ENCODE measurements at places on chromosomes 6 and 20. TPM values are rescaled to one million over a fixed set of nuclear protein-coding genes. Genes with fewer than 3 reads are reported as not detected.

DNAH8 gene
- 0.97 TPM for total RNA-seq

ZNF334 gene
- 1.6 TPM for total RNA-seq

TTI1 gene
- total RNA-seq = 23.2 TPM

TTLL9 gene
- not detected for total RNA-seq

RHAG gene
- total RNA-seq = not detected

WFDC12 gene
- not detected for total RNA-seq

OR2J3 gene
- total RNA-seq = not detected

RCAN2 gene
- 0.46 TPM for total RNA-seq

FBXO30 gene
- 10.4 TPM for total RNA-seq

LCA5 gene
- 4.2 TPM for total RNA-seq

LY86 gene
- total RNA-seq = not detected

SLC17A9 gene
- 49.4 TPM for total RNA-seq

EGFL8 gene
- 13.6 TPM for total RNA-seq
